ENCODE measurements at places on chromosomes 7 and 10. TPM values are rescaled to one million over a fixed set of nuclear protein-coding genes. Genes with fewer than 3 reads are reported as not detected.

Gene CALCR
- total RNA-seq: not detected

Gene OR2A1
- not detected for total RNA-seq

Gene ACHE
- total RNA-seq: 2.0 TPM

Gene NUTM2D
- 1.1 TPM for total RNA-seq

Gene HMX2
- total RNA-seq: 0.10 TPM

Gene MMP21
- total RNA-seq: not detected

Gene RASA4B
- 0.89 TPM for total RNA-seq

Gene NCF1
- 0.12 TPM for total RNA-seq

Gene SNX8
- total RNA-seq: 41.3 TPM

Gene ADIRF
- not detected for total RNA-seq

Gene MAP3K8
- 15.8 TPM for total RNA-seq

Gene AP1S1
- 149 TPM for total RNA-seq

Gene GJD4
- total RNA-seq: not detected

Gene RTKN2
- total RNA-seq: 1.4 TPM

Gene NDUFB8
- total RNA-seq: 295 TPM

Gene IFIT5
- total RNA-seq: 7.3 TPM

Gene CELF2
- total RNA-seq: 0.02 TPM

Gene C7orf57
- 0.37 TPM for total RNA-seq

Gene RNF133
- total RNA-seq: not detected

Gene IRF5
- total RNA-seq: 14.9 TPM

Gene TMEM270
- total RNA-seq: not detected

Gene LEP
- total RNA-seq: not detected

Gene BAIAP2L1
- 56.0 TPM for total RNA-seq

Gene DKK1
- total RNA-seq: 341 TPM

Gene PDK4
- total RNA-seq: 4.5 TPM

Gene SLC4A2
- 284 TPM for total RNA-seq

Gene HOXA1
- total RNA-seq: 4.0 TPM

Gene DEPP1
- total RNA-seq: 1.8 TPM

Gene ORC5
- 31.6 TPM for total RNA-seq

Gene CDNF
- total RNA-seq: 2.4 TPM

Gene C10orf67
- total RNA-seq: 0.10 TPM

Gene SLC16A12
- total RNA-seq: 0.03 TPM

Gene CPVL
- 0.20 TPM for total RNA-seq

Gene RAMP3
- total RNA-seq: not detected

Gene SH2D4B
- not detected for total RNA-seq

Gene TMEM178B
- 1.3 TPM for total RNA-seq

Gene TDRD1
- not detected for total RNA-seq
